CD4-positive, alpha-beta memory T cell (primary cell): ENCODE measurements at places on chromosomes 3 and 15.

- DNase-seq = peak; percentile 47
Measured at GRCh38 chr15:40506964-40507571, 36.3 kb downstream of the CHST14 start.

GRCh38 chr3:4493941-4494894 is 1.1 kb downstream of the ITPR1 start:
- no peak for DNase-seq

DNA sequence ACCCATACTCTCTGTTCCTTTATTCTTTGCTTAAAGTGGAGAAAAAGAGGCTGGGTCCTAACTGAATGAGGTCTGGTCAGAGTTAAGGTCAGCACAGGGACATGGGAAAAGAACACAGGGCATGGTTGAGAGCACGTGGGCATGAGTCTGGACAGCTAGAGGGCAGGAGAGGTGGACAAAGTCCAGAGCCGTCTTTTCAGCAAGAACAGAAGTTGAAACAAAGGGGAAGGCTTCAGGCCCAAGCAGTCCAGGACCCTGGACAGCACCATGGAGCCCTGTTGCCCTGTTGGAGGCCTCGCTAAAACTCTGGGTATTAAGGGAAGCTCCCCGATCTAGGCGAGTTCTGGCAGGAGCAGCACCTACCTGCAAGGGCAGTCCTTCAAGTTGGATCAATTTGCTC is 50.7 kb downstream of the XYLB start:
- DNase-seq = no peak

DNA sequence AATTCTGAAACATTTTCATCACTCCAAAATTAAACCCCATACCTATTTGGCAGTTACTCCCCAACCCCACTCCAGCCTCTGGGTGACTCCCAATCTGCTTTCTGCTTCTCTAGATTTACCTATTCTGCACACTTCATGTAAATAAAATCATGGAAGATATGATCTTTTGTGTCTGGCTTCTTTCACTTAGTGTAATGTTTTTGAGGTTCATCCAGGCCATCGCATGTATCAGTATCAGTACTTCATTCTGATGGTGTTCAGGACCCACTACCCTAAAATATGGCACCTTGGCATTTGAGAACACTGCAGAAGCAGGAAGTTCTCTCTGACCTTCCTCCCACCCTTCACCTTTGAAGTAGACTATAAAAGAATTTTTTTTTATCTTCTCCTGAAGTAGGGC is 78.7 kb upstream of the SLC25A26 start:
- no peak for DNase-seq

- DNase-seq = no peak
Measured at GRCh38 chr3:192207239-192207638, 520.1 kb downstream of the FGF12 start.

DNA sequence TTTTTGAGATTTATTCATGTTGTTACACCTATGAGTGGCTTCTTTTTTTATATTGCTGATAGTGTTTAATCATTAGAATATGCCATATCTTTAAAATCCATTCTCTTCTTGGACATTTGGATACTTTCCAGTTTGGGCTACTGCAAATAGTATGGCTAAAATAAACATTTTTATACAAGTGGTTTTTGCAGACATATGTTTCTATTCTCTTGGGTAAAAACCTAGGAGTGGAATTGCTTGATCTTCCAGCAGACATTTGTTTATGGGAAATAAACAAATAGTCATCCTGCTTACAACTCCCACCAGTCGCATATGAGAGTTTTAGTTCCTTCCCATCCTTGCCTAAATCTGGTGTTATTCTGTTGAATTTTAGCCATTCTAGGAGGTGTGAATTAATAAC is 193.1 kb downstream of the ALCAM start:
- DNase-seq = no peak

DNA sequence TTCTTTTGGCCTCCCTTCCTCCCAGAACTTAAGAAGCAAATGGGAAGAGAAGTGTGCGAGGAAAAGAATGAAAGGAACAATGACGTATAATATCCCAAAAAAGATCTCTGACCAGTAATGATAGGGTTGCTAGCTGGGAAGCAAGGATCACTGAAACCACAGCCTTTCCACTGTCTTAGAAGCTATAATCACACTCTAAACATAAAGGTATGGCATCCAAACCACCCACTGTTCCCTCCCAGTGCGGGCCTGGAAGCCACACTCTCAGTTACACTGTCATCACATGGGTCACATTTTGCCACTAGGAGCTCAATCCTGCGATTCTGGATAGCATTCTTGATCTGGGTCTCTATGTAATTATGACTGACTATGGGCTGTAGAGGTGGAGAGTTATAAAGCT is 131.6 kb upstream of the HACD2 start:
- DNase-seq = no peak

- no peak for DNase-seq
Measured at GRCh38 chr3:147161833-147162232, 244.5 kb downstream of the ZIC4 start.

DNA sequence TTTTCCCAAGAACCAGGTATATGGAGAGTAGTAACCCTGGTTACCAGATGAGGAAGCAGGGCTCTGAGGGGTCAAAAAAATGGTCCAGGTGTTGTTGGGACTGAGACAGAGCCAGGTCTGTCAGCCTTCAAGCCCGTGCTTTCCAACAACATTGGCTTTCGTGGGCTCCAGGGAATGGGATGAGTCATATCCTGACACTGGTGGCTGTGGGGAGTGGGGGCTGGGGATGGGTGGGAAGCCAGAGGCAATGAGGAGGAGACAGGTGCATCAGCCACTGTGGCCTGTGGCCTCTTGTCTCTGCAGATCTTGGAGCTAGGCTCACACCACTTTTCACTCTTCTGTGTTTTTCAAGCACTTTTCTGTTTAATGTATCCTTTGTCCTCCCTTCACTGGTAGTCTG is 38.2 kb downstream of the CORO2B start:
- DNase-seq = no peak

- DNase-seq = no peak
Measured at GRCh38 chr15:38266247-38266986, 13.8 kb downstream of the SPRED1 start.

GRCh38 chr3:52689151-52689550 is 3.3 kb downstream of the GNL3 start:
- no peak for DNase-seq

DNA sequence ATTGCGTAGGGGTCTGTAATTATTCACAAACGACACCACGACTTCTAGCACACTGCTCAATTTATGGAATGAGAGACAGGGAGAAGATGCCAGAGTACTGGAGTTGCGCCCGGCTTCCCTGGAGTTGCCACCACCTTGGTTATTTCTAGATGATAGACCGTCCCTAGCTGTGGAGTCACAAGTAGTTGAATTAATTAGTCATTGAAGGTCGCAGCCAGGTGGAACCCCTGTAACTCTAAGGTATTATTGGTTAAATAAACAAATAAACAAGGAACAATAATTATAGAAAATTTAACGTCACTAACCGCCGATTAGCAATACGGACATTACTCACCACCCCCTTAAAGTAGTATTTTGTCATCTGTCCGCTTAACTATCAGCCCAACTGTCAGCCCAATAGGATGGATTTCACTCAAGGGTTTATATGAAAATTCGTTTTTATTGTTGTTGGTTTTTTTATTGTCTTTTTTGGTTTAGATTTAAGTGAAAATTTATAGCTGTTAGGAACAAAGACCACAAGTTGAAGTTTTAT is 911 bp upstream of the AZI2 start:
- no peak for DNase-seq

DNA sequence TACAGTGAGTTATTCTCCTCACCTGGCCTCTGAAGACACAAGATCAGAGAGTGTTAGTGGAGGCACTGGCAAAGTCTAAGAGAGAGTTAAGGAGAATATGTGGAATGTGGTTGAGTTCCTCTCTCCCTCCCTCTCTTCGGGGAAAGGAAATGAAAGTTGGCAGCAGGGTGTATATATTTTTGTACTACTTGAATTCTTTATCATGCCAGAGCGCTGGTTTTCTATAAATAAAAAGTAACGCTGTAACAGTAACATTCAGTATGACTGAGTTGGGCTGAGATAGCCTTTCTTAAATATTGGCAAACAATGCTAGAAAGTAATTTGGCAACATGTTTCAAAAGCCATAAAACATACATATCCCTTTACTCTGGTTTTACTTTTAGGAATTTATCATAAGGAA is 77.5 kb upstream of the TNFAIP8L3 start:
- no peak for DNase-seq

DNA sequence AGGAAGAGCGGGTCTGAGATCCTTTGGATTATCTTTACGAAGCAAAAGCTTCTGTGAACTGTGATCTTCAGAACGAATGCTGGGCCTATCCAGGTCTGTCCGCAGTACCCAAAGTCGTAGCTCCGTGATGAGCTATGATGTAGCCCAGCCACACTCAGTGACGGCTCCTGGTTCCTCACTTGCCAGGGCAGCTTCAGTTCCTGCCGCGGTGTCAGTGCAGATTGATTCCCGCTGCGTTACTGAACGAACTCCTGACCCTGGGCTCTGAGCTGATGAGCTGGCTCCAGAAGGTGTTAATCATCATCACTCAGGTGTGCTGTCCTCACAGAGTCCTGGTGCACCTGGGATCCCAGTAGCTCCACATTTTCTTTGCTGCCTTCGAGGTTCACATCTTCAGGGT is 45.0 kb downstream of the TMEM44 start:
- DNase-seq = no peak

- no peak for DNase-seq
Measured at GRCh38 chr15:89452330-89452836, 44.0 kb downstream of the RHCG start.

DNA sequence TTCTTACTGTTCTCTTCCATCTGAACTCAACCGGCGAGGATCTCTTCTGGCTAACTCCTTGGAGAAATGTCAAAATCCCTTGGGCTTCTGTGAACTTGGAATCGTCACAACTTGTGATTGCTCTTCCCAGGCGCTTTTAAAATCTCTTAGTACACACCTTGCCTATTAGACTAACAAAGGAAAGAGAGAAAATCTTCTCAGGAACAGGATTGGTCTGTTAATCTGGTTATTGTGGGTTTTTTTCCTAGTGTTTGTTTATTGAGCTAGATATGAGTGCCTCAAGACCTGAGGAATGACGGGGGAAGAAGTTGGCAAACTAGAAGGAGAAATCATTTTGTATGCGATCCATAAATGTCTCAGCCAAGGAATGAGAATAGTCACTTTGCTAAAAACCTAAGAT is at the start of gene ATP13A5:
TSS of gene ATP13A5 (minus strand) at position 48 of the 400 bp plus-strand sequence. CDS start at position 20, 28 bp downstream.
- DNase-seq = no peak

DNA sequence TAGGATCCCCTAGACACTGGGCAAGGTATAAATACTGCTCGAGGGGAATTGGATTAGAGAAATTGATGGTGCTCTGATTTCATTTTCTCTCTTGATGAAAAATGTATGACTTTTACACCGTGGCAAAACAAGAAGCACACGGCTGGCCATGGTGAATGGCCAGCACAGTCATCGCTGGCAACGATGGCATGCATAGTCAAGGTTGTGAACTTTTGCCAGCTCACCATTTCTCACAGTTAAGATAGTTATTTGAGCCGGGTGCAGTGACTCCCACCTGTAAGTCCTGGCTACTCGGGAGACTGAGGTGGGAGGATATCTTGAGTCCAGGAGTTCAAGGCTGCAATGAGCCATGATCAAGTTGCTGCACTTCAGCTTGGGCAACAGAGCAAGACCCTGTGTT is 95.4 kb downstream of the HMG20A start:
- no peak for DNase-seq

DNA sequence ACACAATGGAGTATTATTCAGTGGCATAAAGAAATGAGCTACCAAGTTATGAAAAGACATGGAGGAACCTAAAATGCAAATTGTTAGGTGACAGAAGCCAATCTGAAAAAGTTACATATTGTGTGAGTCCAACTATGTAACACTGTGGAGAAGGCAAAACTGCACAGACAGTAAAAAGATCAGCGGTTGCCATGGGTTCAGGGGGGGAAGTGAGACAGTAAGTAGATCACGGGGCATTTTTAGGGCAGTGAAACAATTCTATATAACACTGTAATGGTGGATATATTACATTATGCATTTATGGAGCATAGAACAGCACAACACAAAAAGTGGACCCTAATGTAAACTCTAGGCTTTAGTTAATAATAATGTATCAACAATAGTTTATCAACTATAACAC is 17.6 kb downstream of the CBLB start:
- DNase-seq = no peak

- DNase-seq = no peak
Measured at GRCh38 chr15:75713338-75713895, 769 bp upstream of the CSPG4 start.

DNA sequence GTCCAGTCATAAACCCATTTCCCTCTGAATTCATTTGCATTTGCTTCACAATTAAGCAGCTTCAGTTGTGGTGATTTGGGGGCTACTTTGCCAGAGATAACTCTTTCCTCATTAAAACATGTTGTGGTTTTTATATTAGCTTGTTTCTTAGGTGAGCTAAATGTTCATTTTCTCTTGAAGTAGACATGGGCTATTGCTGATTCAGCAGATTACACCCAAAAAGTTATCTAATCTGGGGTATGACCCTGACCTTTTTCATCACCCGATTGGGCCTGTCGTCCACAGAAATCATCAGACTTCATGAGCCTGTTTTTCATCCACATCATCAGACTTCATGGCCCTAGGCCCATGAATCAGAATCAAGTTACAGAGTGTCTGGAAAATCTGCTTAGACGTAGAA is 97.5 kb upstream of the KLHL25 start:
- DNase-seq = no peak

- DNase-seq = no peak
Measured at GRCh38 chr3:73601481-73601880, 23.3 kb downstream of the PDZRN3 start.

DNA sequence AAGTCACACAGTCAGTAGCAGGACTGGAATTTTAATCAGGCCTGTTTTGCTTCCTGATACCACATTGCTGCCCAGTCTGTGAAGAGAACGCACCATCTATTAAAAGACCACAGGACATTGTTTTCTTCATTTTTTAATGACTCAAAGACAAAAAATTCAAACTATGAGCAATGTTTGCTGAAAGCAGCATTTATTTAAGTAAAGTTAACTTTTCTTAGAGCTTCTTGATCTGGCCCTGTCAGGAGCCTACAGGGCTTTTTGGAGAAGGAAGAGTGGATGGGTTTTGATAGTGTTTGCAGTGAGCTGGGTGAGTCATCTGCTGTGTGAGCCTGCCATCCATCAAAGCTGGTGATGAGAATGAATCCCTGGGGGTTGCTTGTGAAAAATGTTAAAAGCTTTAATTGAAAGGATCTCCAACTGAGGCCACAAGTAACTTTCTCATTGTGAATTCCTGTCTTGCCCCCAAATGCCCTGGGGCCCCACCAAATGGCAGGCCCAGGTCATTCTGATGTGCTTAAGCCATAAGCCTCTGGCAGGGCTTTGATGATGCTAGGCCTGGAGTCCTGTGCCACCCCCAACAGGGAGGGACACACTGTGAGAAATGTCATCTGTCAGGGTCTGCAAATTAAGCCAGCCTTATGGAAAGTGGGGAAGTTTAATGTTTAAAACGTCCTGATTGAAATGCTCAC is 136.2 kb upstream of the PFN2 start:
- DNase-seq = no peak

- no peak for DNase-seq
Measured at GRCh38 chr15:63913786-63914315, 80.1 kb upstream of the HERC1 start.

GRCh38 chr15:70777170-70777926 is 14.0 kb upstream of the UACA start:
- DNase-seq = no peak
